Ammon's horn (tissue), 1 donor: ENCODE measurements at places on chromosomes 16 and 17.

- DNase-seq, result no peak
These were observed 45.7 kb downstream of the AATF start for GRCh38 chr17:36994438-36994837.

DNA sequence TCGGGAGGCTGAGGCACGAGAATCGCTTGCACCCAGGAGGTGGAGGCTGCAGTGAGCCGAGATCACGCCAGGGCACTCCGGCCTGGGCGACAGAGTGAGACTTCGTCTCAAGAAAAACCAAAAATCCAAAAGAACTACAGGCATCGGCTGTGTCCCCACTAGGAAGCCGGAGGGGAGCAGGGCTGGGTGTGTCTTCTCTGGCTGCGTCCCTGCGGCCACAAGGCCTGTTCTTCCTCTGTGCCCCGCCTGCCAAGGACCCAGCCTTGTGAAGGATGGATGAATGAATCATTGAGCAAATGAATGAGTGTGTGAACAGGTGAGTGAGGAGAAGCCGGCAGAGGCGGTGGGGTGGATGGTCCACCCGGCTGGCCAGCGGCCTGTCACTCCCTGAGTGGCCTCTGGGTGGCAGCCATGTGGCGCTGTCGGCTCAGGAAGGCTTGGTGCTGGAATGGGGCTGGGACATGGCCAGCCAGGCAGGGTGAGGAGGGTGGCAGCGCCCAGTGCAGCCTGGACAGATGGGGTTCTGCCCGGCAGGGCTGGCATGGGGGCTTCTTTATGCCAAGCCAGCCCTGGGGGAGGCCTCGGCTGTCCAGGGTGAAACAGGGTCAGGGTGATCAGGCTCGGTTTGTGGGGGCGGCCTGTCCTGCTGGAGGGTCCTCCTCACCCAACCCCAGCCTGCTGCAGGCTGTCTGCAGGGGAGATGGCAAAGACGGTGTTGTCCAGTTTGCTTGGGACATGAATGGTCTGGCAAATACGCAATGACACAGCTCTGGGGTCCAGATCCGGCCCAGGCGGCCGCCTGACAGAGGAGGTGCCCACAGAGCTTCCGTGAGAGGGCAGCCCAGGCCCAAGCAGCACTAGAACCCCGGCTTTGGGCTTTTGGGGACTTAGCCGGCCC is 21.7 kb downstream of the SLC25A10 start:
- peak; percentile 90 for DNase-seq

DNA sequence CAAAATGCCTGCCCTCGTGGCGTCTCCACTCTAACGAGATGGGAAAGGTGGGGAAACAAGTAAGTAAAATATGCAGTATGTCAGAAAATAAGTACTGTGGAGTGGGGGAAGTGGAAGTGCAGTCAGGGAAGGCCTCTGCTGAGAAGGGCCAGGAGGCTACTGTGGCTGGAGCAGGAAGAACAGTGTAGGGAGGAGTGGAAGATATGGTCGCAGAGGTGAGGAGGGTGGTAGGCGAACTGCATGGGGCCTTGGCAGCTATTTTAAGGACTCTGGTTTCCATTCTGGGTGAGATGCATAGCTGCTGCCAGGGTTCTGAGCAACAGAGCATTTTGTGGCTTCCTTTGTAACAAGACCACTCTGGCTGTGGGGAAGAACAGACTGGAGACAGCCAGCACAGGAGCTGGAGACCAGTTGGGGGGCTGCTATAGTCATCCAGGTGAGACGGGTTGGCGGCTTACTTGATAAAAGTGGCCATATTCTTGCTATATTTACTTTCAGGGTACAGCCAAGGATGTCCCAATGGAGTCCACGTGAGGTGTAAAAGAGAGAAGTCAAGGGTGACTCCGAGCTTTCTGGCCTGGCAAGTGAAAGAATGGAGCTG is 42.6 kb downstream of the CYTH1 start:
- DNase-seq, result no peak

DNA sequence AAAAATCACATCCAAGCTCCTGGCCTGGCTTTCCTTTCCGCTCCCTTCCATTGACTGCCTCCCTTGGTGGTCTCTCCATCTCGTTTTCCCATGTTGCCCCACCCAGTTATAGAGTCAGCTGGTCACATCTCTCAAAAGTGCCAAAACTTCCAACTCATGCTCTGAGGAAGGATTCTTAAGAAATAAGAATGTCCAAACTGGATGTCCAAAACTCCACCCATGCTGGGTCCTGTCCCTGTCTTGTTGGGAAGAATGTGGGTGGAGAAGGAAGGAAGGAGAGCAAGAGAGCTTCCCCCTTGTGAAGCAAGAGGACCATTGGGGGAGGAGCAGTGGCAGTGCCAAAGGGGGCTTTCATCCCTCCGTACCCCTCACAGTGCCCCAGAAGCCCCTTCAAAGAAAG is 44.6 kb upstream of the MAP3K14 start:
- DNase-seq, result no peak

DNA sequence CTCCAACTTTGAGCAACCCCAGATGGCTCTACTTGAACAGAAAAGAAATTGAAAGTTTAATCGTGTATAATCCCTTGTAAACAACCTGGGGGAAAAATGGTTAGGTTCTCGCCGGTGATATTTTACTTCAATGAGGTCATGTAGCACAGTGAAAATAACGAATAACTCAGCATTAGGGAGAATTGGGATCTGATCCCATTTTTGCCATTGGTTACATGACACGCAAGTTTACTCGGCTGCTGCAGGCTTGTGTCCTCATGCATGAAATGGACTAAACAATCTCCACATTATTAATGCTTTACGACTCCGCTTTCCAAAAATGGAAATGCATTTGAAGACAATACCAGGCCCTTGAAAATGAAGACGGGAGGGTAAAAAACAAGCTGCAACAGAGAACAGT is 45.5 kb upstream of the LRRC37A3 start:
- no peak for DNase-seq

- no peak for DNase-seq
These were observed 10.7 kb downstream of the CHST4 start for GRCh38 chr16:71536752-71537499.

DNA sequence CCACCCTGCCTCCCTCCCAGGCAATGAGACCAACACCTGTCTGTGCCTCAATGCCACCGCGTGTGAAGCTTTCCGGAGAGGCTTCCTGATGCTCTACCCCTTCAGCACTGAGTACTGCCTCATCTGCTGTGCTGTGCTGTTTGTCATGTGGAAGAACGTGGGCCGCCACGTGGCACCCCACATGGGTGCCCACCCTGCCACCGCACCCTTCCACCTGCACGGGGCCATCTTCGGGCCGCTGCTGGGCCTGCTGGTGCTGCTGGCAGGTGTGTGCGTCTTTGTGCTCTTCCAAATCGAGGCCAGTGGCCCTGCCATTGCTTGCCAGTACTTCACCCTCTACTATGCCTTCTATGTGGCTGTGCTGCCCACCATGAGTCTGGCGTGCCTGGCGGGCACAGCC is 10.9 kb downstream of the OTOP3 start:
- DNase-seq, result no peak

DNA sequence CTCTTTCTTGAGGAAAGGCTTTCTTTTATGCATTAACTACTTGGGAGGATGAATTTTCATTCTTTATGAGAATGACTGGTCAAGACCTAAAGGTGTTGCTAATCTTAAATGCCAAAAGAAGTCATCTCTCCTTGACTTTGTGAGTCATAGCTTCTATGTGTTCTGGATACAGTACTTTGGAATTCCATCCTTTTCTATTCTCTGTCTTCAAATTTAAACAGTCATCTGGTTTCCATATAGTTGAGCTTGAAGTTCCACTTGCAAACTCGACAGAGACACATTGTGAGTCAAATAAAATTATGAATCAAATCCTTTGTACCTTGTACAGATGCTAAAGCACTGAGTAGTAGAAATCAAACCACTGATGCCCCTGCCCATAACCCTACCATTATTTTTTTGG is 271.9 kb upstream of the PMFBP1 start:
- DNase-seq, result no peak

- no peak for DNase-seq
These were observed 20.7 kb upstream of the PLCG2 start for GRCh38 chr16:81758376-81758775.

- no peak for DNase-seq
These were observed 43.9 kb downstream of the ARHGAP27 start for GRCh38 chr17:45388604-45389325.

DNA sequence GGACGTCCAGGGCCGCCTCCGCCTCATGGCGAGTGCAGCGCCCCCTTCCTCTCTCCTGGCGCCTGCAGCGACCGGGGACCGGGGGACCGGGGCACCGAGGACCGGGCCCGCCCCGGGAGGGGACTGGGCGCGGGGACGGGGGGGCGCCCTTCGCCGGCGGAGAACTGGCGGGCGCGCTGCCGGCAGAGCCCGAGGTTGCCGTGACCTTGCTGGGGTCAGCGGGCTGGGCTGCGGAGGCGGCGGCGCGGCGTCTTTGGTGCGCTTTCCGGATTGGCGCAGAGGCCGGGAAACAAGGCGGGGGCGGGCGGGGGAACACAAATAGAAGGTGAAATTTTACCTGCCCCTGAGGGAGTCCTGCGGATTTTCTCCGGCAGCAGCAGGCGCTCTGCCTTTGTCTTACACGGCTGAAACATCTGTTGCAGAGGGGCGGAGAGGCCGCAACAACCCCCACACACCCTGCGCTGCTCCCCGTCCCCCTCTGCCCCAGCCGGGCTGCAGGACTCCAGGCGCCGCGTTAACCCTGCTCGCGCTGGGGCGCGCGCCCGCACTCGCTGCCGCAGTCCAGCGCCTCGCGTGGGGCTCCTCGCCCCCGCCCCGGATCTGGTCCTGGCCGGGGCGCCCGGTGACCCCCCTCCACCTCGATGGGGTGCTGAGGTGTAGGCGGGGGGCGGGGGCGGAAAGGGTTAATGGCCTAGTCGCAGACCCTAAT is 53.5 kb downstream of the SREBF1 start:
- DNase-seq, result peak; percentile 60

GRCh38 chr17:68455901-68456338 is 1.4 kb downstream of the WIPI1 start:
- DNase-seq, result no peak

DNA sequence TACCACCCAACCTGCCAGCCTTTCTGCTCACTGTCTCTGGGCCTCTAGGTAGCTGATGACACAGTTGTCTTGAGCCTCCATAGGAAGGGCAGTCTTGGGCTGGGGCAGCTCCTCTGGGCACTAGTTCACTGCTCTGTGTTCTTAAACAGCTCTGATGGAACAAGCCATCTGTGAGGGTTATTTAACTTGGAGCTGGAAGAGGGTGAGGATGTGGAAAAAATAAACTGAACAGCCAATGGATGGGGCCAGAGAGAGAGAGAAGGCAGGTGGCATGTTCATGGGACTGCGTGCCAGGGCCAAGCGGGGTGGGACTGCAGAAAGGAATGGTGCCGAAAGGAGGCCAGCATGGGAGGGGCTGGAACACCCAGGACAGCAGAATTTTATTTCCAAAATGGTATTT is 52.6 kb downstream of the HIC1 start:
- DNase-seq, result no peak

DNA sequence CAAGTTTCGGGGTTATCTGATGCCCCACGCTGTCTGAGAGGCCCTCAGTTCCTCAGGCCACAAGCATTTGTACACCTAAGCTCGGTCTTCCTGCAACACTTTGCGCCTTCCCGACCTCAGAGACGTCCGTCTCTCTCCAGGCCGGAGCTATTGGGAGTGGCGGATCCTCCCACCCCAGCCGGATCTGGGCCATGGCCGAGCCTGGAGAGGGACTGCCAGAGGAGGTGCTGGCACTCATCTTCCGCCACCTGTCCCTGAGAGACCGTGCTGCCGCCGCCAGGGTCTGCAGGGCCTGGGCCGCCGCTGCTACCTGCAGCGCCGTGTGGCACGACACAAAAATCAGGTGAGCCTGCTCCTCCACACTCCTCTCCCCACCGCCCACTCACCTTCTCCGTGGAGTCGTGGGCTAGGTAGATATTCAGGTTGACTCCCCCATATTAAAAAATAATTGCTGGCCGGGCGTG is 1.9 kb downstream of the FBXL8 start:
- no peak for DNase-seq

DNA sequence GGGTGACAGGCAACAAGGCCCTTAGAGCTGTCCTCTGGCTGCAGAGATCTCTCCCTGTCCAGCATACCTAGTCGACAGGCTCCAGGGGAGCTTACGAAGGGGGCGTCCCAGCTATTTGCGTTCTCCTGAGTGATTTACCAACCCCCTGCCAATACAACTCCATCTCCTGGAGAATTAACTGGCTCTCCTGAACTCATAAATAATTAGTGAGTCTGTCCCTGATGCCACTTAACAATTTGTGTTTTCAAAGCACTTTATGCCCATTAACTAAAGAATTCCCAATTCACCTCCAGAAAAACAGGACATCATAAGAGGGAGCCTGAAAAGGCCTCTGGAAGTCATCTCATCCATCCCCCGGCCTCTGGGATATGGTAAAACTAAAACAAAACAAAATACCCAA is 26.7 kb downstream of the SDK2 start:
- DNase-seq, result no peak

DNA sequence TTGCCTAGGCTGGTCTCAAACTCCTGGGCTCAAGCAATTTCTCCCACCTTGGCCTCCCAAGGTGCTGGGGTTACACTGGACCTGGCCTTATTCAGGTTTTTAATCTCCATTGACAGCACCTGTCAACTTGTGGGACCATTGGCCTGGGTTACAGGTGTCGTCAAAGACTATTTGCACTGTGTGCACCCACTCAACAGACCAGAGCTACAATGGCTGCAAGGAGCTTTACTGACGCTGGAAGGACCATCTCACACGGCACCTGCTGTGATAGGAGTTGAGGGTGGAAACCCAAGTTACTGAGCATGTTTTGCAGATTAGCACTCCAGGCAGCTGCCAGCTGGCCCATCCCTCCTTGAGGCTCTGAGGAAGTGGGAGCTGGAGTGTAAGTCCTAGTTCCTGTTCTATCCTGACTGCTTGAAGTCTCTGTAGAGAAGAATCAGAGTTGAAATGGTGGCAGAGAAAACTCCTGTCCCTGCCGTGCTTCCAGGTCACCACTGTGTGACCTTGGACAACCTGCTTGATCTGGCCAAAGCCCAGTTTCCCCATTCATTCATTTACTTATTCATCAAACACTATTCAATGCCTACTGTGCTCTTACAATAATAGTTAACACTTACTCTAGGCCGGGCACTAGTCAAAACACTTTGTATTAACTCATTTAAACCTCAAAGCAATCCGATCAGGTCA is 42.4 kb upstream of the LONP2 start:
- peak; percentile 21 for DNase-seq

DNA sequence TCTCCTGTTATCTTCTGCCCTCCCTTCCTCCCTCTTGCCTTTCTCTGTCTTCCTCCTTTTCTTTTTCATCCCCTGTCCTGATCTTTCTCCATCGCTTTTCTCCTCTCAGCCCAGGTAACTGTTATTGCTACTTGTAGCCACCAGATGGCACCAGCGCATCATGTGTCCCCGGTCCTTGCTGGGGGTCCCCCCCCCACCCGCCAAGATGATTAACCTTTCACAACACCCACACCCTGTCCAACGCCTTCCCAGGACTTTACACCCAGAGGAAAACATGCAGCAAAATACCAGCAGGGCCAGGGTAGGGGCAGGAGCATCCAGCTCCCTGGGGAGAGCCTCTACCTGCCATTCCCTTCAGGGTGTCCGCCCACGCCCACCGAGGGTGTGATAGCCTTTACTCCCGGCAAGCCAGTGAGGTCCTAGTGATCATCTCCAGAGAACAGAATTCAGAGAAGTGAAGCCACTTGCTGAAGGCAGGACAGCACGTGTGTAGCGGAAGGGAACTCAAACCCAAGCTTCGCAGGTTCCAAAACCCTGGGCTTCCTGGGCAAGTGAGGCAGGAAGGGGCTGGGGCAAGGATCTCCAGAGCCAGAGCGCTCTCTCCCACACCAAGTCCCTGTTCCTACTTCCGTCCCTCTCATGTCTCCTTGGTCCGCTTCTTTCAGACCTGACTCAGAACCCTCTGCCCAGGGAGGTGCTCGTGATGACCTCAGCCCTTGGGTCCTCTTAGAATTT is 13.4 kb upstream of the TAC4 start:
- peak; percentile 63 for DNase-seq

GRCh38 chr16:27199736-27200135 is 3.6 kb upstream of the KDM8 start:
- DNase-seq, result no peak
